ENCODE measurements at places on chromosomes 1 and 21.

DNA sequence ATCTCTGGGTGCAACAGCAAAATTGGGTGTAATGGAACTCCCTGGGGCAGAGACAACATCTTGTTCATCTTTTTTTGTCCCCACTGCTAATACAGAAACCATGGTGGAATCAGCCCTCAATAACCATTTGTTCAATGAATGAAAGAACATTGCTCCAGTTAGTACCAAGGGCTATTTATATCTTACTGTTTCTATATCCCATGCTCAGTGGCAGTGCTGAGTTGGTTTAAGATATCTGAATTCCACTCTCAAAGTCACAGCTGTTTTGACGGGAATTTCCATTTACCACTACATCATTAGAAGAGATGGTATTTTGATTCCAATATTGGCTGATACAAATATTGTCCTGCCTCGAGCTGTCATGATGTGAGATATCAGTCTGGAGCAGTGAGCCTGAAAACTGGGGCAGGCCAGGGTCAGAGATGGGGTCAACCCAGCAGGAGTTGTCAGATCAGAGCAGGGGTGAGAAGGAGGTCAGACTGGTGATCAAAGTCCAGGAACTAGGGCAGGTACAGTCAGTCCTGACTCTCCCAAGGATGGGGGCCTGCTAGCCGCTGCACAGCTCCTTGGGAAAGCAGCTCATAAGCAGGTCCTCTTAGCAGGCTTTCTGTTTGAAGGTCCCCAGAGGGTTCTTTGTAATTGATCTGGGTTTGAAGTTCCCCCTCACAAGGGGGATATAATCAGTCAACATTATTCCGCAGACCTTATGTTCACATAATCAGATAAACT lies 5.8 kb upstream of the PHC2 start:
- no peak for DNase-seq

DNA sequence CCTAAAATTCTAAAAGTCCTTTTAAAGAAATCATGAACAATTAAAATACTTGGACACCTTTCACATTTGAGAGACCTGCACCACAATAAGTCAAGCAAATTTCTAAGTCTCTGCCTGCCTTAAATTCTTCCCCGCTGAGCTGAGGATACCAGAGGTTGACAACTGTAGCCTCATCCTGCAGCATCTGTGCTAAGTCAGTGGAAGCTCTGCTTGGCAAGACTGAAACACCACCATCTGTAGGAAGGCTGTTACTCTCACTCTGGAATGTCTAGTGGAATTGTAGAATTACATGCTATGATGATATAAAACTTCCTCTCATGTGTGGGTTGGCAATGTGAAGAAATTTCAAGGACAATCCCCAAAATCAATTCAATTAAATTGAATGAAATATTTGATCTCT lies 1756.5 kb downstream of the NCAM2 start:
- no peak for DNase-seq

DNA sequence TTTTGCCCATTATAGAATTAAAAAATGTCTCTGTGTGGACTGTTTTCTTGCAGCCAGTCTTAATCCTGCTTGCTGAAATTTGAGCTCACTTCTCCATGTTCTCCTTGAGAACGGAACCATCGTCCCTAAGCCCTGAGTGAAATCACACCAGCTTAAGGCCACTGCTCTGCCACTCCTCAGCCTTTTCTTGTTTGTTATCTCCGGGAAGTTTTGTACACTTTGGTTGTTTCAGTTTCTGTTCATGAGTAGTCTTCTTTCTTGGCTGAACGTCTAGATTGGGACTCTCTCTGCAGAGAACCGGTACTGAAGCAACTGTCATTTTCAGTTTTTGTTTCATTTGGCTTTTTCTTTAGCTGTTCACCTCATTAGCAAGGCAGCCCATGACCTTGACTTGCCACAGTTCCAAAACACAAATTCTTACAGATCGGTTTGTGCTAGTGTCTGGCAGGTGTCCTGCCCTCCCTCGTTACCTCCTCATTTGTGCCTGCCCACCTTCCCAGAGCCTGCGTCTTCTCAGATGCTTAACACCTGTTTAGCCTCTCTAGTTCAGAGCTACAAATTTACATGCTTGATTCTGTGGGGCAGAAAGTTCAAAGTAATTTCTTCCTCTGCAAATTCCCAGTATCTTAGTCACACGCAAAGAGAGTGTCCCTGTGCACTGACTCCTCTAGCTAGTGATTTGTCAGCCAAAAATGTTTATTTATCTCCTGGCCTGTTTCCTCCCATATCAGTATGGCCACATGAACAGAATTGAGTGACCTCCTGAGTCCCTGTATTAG lies 12.4 kb downstream of the PSEN2 start:
- DNase-seq, result peak; percentile 14

DNA sequence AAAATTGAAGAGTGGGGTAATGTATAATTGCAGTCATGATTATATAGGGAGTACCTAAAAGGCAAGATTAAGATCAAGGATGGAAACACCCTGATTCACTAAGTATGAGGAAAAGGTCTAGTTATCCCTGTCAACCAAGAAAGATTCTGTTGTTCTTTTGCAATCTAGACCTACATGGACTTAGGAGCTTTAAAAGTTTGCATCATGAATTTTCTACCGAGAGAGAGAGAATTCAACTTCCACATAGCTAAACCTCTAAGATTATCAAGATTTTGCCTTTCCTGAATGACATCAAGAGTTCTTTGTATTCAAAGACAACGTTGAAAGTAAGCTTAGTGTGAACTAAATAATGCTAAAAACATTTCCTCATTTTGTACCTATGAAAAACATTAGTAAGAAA lies 78.8 kb upstream of the RBM34 start:
- no peak for DNase-seq

- no peak for DNase-seq
These were observed 35.0 kb downstream of the ENAH start for GRCh38 chr1:225617956-225618355.

- no peak for DNase-seq
These were observed 49.5 kb upstream of the GPR37L1 start for GRCh38 chr1:202073206-202073605.

- DNase-seq, result no peak
These were observed 73.8 kb upstream of the MORC3 start for GRCh38 chr21:36246080-36246631.

DNA sequence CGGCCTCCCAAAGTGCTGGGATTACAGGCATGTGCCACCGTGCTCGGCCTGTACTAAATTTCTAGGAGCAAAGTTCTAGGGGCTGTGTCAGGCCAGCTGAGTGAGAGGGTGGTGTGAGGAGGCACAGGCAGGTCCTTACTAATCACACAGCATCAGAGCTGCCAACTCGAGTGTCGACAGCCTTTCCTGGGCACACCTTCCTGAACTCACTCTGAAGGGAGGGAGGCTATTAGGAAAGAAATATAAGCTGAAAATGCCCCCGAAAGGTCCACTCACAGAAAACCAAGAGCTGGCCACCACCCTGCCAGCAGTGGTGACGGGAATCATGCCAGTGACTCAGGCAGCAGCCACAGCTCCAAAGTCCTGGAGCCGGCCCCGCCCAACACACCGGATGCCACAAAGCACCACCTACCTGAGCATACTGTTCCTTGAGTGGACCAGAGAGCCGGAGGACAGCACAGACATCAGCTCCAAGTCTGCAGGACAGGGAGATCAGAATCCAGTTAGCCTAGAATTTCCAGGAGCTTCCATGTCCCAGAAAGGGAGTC lies 4.5 kb downstream of the PMVK start:
- DNase-seq, result no peak

DNA sequence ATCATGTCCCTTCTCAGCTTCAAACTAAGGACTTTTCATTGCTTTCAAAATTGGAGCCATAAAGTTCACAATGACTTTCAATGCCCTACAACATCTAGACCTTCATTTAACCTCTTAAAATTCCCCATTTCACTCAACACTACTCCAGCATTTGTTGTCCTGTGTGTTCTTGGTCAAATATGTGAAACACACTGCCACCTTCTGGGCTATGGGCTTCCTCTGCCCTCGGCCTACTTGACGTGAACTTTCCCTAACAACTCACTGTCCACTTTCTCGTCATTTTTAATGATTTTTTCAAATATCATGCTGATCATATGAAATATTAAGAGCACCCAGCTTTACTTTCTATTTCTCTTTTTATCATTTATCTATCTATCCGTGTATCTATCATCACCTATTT lies 2018.4 kb downstream of the NCAM2 start:
- DNase-seq, result no peak

- DNase-seq, result no peak
These were observed 4.3 kb downstream of the INTS7 start for GRCh38 chr1:212030936-212031528.

- DNase-seq, result no peak
These were observed 163.5 kb downstream of the NFIA start for GRCh38 chr1:61245696-61246400.

DNA sequence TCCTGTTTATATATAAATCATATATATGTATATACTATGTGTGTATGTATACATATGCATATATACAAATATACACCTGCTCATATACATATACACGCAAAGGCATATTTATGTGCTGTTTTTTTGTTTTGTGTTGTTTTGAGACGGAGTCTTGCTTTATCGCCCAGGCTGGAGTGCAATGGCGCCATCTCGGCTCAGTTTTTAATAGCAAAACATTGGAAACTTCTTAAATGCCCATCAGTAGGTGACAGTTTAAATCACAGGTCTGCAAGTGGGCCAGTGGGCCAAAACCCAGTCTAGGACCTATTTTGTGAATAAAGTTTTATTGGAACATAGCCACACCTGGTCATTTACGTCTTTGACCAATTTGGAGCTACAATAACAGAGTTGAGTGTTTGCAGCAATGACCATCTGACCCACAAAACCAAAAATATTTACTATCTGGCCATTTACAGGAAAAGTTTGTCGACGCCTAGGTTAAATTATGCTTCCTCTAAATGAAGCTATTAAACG lies 132.3 kb downstream of the TOMM20 start:
- no peak for DNase-seq

GRCh38 chr1:70411360-70411844 lies 334 bp downstream of the CTH start:
- no peak for DNase-seq

DNA sequence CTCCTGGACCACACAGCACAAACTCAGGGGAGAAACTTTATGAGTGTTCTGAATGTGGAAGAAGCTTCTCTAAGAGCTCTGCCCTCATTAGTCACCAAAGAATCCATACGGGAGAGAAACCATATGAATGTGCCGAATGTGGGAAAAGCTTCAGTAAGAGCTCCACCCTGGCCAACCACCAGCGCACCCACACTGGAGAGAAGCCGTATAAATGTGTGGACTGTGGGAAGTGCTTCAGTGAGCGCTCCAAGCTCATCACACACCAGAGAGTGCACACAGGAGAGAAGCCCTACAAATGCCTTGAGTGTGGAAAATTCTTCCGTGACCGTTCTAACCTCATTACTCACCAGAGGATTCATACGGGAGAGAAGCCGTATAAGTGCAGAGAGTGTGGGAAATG lies 22.5 kb downstream of the ZSCAN20 start:
- DNase-seq, result no peak

- no peak for DNase-seq
These were observed 576.9 kb downstream of the MATN1 start for GRCh38 chr1:30146448-30146847.

GRCh38 chr1:94304553-94304952 lies 67.2 kb upstream of the ARHGAP29 start:
- no peak for DNase-seq

DNA sequence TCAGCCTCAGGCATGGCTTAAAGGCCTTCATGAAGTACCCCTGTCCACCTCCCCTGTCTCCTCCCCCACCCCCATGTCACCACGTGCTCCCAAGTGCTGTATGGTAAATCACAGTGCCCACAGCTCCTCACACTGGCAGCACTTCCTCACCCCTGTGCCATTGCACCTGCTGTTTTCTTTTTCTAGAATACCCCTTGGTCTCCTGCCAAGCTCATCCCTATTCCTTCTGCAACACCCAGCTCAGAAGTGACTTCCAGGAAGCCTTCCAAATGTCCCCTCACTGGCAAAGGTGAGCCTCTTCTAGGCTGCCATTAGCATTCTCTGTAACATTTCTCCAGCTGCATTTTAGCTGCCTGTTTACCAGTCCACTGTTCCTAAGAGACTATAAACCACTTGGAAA lies 9.4 kb downstream of the AKNAD1 start:
- DNase-seq, result no peak

- no peak for DNase-seq
These were observed 749 bp upstream of the LRIG2 start for GRCh38 chr1:113072141-113072756.

DNA sequence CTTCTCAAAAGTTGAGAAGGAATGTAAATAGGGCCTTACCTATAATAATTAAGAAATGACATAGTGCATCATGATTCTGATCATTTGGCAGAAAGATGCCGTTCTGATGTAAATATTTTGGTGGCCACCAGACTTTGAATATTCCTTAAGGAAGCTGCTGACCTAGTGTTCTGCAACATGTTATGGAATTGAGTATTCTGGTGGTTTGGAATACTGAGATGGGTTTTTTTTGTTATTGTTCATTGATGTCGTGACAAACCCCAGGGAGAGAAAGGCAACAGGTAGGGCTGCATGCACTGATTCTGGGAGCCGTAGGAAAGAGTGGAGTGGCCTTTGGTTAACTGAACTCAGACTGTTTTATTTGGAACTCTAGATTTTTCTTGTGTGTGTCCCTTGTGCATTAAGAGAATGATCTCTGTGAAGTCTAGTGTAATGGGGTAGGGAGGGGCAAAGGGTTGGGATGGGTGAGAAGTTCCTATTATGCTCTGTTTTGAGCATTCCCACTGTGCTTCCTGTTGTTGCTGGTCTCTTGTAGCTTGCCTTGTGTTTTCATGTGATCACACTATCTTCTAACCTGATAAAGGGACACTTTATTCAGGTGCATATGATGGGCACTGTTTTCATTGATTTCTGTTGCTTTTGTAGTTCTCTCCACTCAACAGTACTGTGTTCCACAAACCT lies 25.0 kb downstream of the ZBTB8B start:
- DNase-seq, result no peak

GRCh38 chr1:16164213-16165072 lies 8.6 kb upstream of the EPHA2 start:
- no peak for DNase-seq

- no peak for DNase-seq
These were observed 19.0 kb downstream of the DHRS3 start for GRCh38 chr1:12598974-12599373.

DNA sequence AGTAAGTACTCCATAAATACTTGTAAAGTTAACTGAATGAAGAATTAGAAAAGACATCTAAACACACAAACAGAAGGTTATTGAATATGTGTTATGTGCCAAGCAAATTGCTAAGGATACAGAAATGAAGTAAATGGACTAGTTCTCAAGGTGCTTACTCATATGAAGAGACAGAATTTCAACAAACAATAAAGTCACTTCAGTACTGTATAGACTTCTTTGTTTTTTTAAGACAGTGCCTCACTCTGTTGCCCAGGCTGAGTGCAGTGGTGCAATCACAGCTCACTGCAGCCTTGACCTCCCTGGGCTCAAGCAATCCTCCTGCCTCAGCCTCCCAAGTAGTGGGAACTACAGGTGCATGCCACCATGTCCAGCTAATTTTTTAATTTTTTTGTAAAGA lies 57.3 kb downstream of the SERBP1 start:
- no peak for DNase-seq

GRCh38 chr1:145963265-145964019 lies 933 bp downstream of the ANKRD34A start:
- DNase-seq, result no peak
